ENCODE measurements at places on chromosomes 1 and 21.

DNA sequence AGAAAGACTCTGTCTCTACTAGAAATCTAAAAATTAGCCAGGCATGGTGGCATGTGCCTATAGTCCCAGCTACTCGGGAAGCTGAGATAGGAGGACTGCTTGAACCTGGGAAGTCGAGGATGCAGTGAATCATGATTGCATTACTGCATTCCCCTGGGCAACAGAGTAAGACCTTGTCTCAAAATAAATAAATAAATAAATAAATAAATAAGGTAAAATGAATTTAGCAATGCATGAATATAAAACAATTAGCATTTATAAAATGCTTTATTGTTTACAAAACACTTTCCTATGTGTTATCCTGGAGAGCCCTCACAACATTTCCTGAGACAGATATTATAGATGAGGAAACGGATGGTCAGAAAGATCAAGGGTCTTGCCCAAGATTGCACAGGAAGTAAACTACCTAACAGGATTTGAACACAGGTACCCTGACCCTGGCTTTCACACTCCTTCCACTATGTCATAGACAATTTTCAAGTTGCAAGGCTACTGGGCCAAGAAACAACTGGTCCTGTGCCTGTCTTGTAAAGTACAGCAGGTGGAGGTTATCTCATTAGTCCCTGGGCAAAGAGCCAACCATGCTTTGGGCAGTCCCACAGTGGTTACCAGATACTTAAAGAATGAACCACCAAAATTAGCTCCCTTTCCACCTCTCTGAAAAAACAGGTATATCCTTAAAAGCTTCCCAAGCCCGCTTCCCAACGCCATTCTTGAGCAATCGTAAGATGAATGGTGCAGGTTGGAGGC, 15.4 kb upstream of the VSIG8 start:
- DNase-seq = no peak

DNA sequence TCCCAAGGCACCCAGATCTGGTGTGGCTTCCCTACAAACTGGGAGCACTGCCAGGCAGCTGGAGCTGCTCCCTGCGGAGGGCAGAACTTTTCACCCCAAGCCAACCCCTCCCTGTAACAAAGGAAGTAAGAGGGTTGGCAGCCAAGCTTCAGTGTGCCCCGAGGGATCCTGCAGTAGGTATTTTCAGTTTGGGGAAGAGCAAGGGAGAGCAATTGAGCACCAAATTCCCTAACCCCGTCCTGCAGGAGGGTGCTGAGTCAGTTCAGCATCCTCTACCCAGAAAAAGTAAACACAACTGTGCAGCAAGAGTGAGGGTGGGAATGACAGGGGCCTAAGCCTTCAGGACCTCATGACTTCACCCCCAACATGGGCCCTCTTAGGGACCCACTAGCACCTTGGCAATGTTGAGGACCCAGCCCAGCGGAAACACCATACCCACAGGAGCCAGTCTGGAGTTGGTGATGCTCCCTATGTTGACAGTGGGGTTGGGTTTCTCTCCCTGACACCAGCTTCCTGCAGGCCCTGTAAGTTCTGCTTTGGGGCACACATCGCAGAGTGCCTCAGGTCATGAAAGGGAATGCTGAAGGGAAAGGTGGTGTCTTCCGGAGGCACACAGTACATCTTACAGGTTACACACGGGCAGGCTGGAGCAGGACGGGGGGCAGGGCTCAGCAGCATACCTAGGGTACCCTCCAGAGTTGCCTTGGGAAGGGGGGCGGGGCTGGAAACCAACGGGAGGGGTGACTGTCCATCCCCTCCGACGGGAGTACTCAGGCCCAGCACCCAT, 14.8 kb downstream of the SH3BP5L start:
- no peak for DNase-seq

DNA sequence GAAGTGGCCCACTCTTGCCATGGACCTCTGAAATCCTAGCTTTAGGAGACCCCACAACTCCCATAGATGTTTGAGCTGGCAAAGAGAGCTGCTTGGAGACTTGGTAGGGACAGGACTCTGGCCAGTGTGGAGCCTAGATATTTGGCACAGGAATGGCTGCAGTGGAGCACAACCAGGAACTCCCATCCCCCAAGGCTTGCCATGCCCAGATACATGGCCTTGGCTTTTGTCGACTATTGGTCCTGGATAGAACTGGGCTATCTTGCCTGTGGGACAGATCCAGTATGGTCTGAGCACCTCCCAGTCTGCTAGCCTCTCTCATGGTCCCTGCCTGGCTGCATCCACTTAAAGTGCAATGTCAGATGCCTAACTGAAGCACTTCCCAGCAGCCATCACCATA, 7.8 kb upstream of the GBP2 start:
- DNase-seq = no peak

GRCh38 chr21:27448960-27449359, 482.1 kb upstream of the ADAMTS5 start:
- DNase-seq = no peak

GRCh38 chr1:89842567-89843272, 21.9 kb downstream of the LRRC8D start:
- DNase-seq = no peak

- peak; percentile 91 for DNase-seq
Observed at GRCh38 chr1:93681101-93681988, at the start of gene BCAR3. BCAR3 (minus strand) TSS chr1:93681837; CDS start chr1:93674930, 6,907 bp downstream.

DNA sequence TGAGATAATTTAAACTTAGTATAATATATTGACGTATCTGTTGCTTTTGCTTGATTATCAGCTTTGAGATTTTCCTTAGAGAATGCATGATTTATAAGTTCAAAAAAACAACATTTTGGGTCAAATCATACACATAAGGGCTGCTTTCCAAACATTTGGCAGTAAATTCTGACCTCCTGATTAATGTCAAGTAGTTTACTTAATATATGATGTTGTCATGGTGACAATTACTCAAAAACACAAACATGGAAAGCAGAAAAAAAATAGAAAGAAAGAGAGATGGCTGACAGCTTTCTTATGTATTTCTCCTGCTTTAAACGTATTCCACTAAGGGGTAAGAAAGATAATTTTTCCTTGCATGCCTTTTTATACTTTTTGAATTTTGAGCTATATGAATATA, 258.2 kb upstream of the C1orf105 start:
- DNase-seq = no peak

- DNase-seq = no peak
Observed at GRCh38 chr1:245255783-245256182, 101.0 kb downstream of the KIF26B start.

GRCh38 chr1:40432644-40433390, 17.5 kb upstream of the ZFP69B start:
- DNase-seq = no peak

DNA sequence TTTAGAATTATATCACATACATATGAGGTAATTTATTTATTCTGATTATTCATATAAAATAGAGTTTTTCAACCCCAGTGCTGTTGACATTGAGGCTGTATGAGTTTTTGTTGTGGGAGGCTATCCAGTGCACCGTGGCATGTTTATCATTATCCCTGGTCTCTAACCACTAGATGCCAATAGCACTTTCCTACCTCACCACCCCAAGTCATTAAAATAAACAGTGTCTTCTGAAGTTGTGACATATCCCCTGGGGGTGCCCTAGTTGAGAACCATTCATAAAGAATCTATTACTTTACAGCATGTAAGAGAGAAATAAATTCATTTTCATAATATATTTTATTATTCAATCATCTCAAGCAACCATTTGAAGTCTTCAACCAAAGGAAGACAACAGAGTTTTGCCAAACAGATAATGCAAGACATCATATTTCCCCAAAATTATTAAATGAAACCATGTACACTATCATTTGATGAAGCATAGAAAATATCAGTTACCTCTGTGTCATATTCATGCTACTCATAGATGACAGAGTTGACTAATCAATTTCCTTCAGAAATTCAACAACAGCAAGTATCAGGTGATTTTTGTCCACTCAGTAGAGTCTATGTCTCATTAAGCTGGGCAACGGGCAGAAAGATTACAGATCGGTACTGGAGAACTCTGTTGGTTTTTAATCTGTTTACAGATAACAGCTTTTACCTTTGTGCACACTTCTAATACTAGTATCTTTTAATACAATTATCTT, 39.5 kb upstream of the RGS1 start:
- no peak for DNase-seq

DNA sequence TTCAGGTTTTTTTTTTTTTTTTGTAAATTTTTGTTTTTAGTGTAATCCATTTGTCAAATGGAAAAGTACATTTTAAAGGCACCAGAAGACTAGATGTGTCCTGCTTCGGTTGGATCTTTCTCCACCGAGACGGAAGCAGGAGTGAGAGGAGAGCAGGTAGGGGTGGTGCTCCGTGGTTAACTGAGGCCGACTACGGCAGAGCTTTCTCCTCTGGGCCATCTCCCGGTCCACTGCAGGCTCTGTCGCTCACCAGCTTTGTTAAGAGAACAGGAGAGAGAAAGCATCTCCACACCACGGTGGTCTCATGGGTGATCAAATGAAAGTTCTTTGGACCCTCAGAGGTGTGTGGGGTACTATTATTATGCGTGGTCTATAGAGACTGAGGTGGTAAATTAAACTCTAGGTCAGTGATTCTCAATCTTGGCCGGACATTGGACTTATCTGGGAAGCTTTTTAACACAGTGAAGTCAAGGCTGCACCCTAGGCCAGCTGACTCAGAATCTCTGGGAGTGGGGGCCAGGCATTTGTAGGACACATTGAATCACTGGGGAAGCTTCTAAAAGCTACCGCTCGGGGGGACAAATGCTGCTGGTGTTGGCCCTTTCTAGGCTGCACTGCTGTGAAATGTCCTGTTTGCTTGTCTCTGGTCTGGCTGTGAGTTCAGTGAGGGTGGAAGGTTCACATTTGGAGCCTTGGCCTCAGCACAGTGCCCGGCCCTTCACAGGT, 25.0 kb downstream of the ABCA4 start:
- DNase-seq = no peak

DNA sequence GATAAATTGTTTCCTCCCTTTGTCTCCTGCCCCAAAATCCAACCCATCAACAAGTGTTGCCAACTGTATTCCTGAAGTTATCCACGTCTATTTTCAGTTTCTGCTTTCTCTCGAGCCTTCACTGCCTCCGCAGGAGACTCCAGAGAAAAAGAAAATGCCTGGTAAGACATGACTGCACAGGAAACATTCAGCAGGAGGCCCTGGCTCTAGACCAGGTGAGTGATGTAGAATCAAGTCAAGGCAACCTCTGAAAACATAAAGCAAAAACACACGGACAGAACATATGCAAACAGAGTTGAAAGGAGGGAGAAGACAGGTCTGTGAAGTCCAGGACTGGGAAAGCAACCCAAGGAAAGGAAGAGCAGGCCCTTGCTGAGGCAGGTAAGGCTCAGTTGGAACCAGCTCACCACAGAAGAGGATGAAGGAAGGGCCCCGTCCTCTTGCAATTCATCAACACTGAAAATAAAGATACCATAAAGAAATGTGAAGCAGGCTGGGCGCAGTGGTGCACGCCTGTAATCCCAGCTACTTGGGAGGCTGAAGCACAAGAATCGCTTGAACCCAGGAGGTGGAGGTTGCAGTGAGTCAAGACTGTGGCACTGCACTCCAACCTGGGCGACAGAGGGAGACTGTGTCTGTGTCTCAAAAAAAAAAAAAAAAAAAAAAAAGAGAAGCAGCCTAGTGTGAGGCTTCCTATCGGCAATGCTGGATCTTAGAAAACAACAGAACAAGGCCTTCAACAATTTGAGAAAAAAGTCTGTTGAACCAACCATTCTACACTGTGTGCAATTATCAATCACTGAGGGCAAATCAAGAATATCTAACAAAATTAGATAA, 8.8 kb downstream of the NOL9 start:
- DNase-seq = no peak

DNA sequence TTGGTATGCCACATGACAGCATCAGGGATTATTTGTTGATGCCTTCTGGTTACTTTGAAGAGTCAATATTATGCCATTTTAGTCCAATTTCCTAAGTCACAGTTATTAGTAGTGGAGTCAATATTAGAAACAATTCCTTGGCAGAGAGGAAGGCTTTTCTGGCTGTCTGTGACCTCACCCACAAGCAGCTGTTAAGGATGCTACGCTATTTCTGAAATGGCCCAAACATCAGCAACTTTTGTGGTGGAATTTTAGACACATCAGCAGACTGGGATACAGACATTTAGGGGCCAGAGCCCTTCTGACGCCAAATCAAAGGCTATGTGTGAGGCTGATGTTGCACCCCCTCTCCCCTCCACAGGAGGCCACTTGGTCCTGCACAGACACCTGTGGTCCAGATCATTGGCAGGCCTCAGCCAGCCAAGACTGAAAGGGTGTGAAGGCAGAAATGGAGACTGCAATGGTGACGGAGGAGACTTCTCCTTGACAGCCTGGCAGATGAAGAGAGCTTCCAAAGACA, 9.2 kb upstream of the RXRG start:
- DNase-seq = no peak

DNA sequence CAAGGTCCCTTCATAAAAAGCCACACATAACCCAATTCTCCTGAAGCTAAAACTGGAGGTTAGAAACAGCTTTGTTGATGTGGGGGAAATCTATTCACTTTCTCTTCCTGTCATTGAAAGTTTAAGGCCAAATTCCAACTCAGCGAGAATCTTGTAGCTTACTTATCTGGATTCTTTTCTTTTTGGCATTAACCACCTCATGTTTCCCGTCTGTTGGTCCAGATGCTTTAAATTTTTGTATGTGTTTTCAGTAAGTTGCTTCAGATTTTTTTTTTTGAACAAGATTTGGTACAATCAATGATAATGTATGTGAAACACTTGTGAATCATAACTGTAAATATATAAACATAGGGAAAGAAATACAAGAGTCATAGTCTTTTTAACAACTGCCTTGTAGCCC, 33.7 kb upstream of the NEK7 start:
- no peak for DNase-seq

GRCh38 chr1:15669074-15669473, 15.0 kb upstream of the PLEKHM2 start:
- DNase-seq = no peak

DNA sequence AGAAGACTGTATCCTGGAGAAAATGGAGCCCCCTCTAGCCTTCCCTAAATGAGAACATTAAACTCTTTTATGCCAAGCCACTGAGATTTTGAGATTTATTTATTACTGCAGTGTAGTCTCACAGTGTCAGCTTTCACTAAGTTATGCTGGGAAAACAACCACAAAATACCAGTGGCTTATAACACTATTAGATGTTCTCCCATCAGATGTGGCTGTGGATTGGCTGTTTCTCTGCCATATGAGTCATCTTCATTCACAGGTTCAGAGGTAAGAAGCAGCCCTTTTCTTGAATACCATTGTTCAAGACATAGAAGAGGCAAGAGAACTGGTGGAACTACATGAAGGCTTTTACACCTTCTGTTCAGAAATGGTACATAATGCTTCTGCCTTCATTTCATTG, 32.1 kb upstream of the ST6GALNAC5 start:
- DNase-seq = no peak

- DNase-seq = no peak
Observed at GRCh38 chr1:188302746-188303145, 1474.0 kb downstream of the PLA2G4A start.

DNA sequence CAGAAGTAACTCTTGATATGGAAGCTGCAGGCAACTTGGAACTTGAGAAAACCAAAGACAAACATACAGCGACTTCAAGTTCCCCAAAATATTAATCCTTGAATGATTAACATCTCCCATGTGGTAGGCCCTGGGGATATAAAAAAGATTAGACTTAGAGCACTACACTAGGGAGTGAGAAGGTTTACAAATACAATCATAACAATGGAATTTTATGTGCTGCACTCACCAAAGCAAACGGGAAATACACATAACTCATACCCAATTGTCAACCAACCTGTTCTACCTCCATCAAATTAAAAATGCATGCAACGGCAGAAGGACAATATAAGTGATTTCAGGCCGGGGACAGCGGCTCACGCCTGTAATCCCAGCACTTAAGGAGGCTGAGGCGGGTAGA, 3.7 kb downstream of the SMYD3 start:
- DNase-seq = no peak

Measured in mesendoderm (in vitro differentiated cells).